Hematopoietic multipotent progenitor cell treated with erythropoietin and hydrocortisone succinate and interleukin-3 and kit ligand, for 15 days (in vitro differentiated cells): ENCODE measurements at places on chromosomes 1 and 21.

GRCh38 chr1:118826669-118827068 is 161.5 kb downstream of the TBX15 start:
- DNase-seq = no peak

DNA sequence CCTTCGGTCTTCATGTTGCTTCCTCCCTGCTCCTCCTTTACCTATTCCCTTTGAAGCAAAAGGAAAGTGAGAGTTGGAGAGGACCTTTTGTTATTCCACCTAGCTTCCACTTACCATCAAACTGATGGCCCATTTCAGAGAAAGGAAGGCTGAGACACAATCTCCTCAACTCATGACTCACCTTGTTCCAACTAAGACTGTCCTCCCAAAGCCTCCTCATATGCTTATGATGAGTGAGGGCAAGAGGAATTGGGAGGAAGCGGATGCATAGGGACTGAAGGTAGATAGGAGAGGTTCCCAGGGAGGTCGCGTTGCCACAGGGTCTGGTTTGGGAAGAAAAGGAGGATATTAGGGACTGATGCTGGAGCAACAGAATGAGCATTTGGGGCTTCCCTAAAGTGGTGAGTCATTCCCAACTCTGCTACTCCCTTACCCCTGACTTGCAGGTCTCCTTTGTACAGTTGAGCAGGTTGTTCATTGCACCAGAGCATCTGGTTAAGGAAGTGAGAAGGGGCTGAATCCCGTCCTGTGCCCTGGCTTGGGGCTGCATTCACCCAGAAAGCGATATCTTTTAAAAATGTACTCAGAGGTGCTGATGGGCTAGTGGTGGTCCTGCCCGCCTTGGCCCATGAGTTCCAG is 35.0 kb downstream of the LGR6 start:
- DNase-seq = no peak

DNA sequence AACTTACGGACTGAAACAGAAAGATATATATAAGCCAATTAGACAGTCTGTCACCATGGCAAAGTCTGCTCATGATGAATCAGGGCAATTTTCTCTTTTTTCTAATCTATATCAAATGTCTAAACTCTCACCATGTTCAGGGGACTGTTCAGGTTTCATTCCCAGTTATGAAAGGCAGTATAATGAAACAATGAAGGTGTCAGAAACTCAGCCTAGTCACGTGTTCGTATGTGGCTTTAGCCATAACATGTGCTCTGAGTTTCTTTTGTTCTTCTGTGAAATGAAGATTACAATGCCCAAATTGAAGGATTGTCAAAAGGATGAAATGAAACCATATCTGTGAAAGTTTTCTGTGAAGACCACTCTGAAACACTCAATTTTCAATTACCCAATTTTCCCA is 392.9 kb downstream of the DSCAM start:
- no peak for DNase-seq

GRCh38 chr1:173249349-173249748 is 42.2 kb upstream of the TNFSF4 start:
- DNase-seq = no peak

DNA sequence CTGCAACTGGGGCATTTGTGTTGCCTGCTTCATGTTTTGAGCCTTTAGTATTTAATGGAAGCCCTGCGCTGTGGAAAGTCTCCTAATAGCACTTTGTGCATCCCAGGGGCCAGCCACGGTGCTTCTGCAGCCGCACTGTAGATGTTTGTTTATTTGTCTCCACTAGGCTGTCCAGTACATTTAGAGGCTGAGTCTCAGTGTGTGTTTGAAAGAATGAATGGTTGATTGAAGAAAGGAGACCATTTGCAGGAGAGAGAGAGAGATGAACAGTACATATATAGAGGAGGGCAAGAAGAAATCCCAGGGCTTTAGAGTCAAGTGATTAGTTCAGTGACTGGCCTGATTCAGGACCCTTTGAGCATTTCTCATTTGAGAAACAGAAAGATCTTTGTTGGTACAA is 33.9 kb downstream of the MPZL1 start:
- DNase-seq = no peak

- no peak for DNase-seq
These were observed 297.1 kb upstream of the DAB1 start for GRCh38 chr1:57721001-57721400.

DNA sequence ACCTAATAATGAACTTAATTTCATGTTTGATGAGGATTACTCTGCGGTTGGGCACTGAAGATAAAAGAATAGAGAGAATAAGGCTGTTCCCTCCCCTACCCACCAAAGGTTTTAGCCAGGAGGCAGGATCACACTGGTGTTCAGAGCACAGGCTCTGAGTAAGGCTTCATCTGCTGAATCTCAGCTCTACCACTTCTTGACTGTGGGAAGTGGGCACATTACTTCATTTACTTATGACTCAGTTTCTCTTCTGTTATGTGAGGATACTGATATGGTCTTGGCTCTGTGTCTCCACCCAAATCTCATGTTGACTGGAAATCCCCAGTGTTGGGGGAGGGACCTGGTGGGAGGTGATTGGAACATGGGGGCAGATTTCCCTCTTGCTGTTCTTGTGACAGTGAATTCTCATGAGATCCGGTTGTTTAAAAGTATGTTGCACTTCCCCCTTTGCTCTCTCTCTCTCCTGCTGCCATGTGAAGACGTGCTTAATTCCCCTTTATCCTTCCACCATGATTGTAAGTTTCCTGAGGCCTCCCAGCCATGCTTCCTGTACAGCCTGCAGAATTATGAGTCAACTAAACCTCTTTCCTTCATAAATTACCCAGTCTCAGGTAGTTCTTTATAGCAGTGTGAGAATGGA is 79.7 kb downstream of the SMYD2 start:
- no peak for DNase-seq

DNA sequence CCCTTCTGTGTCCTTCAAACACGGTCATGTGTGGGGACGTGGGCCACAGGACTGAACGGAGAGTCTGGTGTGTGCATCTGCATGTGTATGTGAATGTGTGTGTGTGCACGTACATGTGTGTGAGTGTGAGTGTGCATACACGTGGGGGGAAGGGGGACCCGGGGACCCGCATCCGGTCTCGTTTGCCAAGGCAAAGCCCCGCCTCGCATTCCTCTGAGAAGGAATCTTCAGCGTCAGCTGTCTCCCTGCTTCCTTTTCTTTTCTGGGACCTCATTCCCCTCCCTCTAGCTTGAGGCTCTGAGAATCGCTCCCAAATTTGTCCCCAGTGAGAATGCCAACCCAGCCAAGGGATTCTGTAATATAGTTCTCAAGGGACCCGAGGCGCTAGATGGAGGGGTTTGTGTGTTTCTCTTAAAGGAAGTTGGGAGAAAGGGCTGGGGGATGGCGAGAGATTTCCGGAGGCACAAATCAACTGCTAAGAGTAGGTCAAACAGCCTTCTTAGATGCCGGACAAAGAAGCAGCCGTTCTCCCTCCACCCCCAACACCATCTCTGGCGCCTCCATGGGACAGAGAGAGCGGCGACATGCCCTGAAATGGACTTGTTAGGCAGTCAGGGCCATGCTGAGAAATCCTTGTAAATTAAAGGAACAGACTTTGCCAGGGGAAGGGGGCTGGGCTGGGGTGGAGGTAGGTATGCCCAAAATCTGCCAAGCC is 6.6 kb downstream of the IFFO2 start:
- no peak for DNase-seq

DNA sequence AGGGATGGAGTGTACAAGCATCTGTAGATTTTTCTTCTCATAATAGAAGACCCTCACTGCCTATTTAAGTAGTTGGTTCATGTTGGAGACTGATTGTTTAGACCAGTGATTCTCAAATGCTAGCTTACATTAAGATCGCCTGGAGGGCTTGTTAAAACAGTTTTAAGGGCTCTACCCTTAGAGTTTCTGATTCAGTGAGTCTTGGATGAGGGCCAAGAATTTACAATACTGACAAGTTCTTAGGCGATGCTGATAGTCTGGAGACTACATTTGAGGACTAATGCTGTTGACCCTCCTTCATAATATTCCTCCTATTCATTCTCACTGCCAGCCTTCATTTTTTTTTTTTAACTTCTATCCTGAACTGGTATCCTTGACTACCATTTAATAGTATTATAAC is 15.2 kb upstream of the AGO3 start:
- DNase-seq = no peak

- DNase-seq = no peak
These were observed 51.4 kb downstream of the ACBD3 start for GRCh38 chr1:226135059-226135651.

- DNase-seq = no peak
These were observed 19.5 kb downstream of the LUZP1 start for GRCh38 chr1:23149114-23149513.

DNA sequence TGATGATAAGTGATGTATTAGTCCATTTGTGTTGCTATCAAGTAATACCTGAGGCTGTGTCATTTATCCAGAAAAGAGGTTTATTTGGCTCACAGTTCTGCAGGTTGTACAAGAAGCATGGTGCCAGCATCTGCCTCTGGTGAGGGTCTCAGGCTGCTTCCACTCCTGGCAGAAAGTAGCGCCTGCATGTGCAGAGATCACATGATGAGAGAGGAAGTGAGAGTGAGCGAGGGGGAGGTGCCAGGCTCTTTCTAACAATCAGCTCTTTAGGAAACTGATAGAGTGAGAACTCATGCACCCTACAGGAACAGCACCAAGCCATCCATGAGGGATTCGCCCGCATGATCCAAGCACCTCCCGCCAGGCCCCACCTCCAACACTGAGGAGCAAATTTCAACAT is 2.2 kb upstream of the FHAD1 start:
- no peak for DNase-seq

DNA sequence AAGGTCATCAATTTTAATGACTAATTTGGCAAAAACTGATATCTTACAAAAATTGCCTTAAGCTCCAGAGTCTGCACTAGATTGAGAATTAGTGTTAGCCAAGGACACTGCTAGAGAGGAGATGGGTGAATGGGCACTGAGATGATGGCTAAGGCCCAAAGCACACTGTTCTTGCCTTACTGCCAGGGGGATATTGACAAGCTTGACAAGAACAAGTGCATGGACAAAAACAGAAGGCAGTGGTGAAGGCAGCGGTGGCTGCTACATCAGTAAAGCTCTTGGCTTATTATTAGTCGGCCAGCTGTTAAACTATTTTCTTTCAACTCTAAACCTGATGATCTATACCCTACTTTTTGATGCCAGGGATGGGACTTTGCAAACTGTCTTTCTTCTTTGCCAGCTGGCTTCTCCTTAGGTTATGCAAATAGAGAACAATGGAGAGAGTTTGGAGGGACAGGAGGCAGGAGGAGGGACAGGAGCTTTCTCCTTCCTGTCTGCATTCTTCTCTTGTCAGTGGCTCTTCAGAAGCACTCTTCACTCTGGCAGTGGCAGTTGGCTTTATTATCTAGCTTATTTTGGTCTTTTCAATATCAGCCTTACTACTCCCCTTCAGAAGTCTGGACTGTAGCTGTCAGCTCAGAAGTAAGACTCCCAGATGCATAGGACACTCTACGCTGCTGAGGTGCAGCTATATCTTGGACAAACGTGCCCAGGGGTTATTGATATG is 853.5 kb upstream of the TMPRSS15 start:
- DNase-seq = no peak

GRCh38 chr21:26982767-26983166 is 15.9 kb upstream of the ADAMTS5 start:
- no peak for DNase-seq

- DNase-seq = no peak
These were observed 32.7 kb downstream of the LYPLAL1 start for GRCh38 chr1:219206350-219206749.

DNA sequence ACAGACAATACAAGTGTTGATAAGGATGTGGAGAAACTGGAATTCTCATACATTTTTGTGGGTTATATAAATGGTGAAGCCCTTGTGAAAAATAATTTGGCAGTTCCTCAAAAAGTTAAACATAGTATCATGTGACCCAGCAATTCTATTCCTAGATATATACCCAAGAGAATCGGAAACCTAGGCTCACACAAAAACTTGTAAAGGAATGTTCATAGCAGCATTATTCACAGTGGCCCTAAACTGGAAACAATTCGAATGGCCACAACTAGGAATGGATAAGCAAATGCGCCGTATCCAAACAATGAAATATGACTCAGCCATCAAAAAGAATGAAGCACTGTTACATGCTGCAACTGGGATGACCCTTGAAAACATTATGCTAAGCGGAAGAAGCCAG is 3.9 kb upstream of the CD247 start:
- no peak for DNase-seq

- DNase-seq = no peak
These were observed 45.7 kb downstream of the MACO1 start for GRCh38 chr1:25476186-25477097.

DNA sequence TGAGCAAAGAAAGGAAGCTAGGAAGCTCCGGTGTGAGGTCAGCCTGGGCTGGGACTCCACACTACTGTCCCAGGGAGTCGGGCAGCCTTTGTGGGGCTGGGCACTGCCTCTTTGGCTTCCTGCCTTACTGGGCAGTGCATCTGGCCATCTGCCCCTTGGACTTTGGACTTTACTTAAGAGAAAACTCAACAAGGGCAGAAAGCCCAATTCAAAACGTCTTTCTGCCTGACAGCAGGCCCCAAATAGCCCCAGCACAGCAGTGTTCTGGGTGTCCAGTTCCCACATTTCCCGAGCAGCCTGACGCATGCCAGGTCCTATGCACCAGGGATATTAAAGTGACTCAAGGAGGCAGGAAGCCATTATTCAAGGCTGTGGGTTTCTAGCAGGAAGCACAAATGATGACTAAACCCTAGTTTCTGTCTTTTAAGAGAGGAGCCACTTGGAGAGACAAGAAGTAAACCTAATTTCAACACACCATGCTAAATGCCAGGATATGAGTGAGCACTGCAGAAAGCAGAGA is 37.9 kb upstream of the EDEM3 start:
- DNase-seq = no peak

DNA sequence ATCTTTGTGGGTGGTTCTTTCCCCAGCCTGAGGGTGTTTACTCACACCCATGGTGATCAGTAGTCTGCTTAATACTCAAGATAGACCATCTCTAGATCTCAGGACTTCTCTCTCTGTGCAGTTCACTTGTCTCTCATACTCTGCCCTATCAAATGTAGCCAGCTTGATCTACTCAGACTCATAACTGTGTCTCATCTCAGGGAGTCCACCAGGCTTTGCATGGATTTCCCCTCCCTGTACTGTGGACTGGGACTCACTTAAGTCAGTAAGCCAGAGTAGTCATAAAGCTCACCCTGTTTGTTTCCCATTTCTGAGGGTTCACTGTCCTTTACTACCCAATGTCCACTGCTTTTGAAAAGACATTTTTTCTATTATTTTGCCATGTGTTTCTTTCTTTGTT is 41.8 kb downstream of the LYPLAL1 start:
- no peak for DNase-seq

DNA sequence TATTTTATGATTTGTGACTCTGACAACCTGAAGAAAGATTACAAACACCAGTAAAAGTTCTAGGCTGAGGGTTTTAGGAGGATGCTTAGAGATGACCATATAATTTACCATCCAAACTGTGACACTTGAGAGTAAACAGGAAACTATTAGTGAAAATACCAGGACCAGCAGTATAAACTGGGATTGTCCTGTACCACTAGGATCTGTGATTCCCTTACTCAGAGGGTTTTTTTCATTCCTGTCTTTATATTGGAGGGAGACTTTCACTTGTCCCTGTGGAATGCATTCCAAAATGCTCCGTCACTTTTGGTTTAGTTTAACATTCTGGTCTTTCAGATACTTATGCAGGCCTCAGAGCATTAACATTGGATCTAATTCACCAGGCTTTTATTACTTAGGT is 482.9 kb downstream of the PTBP2 start:
- DNase-seq = no peak

GRCh38 chr1:112618114-112618720 is 724 bp downstream of the ST7L start:
- peak; percentile 62 for DNase-seq

- peak; percentile 79 for DNase-seq
These were observed 25.0 kb upstream of the LAPTM5 start for GRCh38 chr1:30782361-30783255.

- DNase-seq = no peak
These were observed 230.8 kb downstream of the BARHL2 start for GRCh38 chr1:90486134-90486824.
